ENCODE measurements at places on chromosomes 7 and 10.

DNA sequence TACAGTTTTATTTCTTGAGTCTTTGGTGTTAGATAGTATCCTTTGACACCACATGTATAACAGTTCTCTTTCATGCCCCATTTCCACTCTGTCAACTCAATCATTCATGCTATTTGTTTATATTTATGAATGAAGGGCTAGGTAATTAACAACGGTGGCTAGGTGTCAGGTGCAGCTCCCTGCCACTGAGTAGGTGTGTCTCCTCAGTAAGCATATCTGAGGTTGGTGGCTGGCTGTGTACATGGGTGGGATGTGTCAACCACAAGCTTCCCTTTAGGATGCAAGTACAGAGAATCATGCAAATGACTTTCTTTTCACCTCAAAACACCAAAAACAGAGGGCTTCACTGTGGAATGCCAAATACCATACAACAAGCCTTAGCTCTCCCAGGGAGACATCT is 83.4 kb downstream of the ZNF365 start:
- DNase-seq, result peak; percentile 30

GRCh38 chr7:130421684-130422083 is 19.1 kb downstream of the CEP41 start:
- DNase-seq, result no peak

DNA sequence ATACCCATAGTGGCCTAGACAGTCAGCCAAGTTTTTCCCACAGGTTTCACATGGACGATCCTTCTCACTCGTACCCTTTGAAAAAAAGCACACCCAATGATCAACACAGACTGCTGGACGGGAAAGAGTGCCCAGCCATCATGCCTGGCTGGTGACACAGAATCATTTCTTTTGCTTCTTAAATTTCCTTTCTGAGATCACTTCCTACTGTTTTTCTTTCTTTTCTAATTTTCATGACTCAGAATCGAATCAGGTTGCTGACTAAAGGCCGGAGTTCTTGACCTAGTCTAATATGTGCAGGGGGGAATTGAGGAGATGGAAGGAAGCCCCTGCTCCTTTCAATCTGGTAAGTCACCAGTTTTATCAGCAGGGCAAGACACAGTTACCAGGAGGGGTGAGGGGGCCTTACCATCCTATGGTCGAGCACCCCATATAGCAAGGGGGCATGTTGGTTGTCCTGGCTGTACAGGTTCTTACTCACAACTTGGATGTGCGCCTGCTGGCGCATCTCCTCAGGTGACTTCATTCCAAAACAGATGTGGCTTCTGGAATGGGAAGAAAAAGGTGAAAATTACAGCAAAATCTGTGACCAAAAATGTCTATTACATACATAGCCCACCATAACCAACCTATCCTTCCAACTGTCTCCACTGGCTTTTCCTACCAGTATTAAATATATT is 3.5 kb downstream of the POLR3A start:
- DNase-seq, result no peak

- DNase-seq, result no peak
Measured at GRCh38 chr10:107548301-107548700, 383.8 kb upstream of the SORCS1 start.

DNA sequence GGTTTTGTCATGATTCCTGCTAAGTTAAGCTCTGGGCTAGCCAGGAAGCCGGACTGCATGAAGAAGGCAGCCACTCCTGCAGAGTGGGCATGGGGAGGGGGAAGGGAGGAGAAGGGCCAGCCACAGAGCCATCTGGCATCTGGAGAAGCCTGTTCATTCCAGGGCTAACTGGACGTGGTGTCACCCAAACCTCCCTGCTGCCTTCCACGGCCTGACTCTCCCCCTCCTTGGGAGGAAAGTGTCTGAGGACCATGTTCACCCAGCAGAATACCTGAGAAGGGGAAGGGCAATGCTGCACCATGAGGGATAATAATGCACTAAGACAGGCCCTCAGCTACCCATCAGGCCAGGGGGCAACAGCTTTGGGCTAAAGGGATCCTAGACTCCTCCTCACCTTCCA is 15.4 kb downstream of the AQP1 start:
- DNase-seq, result no peak

GRCh38 chr7:150317748-150318444 is 5.3 kb upstream of the LRRC61 start:
- no peak for DNase-seq

DNA sequence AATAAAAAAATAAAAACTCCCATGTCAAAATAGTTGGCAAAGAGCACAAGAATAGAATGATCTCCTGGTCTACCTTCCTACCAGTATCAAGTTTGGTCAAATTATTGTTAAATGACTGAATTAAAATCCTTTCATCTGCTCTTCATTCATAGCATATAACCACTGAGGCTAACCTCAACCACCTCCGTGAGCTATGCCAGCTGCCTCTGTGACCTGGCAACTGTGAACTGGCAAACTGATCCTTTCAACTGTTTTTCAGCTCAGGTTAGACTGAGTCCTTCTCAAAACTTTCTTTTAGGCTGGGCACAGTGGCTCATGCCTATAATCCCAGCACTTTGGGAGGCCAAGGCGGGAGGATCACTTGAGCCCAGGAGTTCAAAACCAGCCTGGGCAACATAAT is 36.1 kb downstream of the NUDCD3 start:
- DNase-seq, result no peak

GRCh38 chr10:101778781-101779543 is 3.0 kb upstream of the FGF8 start:
- DNase-seq, result peak; percentile 66

GRCh38 chr10:81873932-81874816 is 820 bp upstream of the NRG3 start:
- no peak for DNase-seq

DNA sequence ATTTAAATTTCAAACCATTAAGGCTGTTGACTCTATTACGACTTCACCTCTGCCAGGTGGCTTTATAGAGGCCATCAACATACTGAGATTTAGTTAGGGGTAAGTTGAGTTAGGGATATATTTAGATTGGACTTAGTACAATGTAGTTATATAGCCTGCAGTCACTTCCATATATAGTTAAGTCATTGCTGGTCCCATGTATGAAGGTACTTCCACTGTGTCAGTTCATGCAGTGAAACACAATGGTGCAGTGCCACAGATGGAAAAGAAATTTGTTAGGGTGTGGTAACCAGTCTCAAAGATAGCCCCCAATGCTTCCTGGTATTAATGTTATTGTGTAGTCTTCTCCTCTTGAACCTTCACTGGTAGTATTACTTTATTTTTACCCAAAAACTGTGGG is 12.6 kb upstream of the TSPAN13 start:
- DNase-seq, result no peak

DNA sequence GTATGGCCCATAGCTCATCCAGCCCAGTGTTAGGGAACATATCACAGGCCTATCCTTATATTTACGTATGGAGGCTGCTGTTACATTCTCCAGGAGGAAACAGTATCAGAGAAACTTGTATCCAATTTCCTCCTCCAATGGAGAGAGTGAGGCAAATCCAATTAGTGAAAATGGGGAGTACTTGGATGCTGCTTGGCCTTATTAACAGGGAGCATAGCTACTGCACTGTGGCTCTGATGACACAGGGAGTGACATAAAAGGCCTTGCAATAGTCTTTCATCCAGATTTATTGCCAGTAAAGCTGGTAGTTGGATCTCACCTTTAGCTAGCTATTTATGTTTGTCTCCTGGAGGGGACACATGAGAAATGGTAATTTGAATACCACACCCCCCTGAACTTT is 313.2 kb upstream of the MTPN start:
- no peak for DNase-seq

GRCh38 chr7:26428571-26428970 is 136.9 kb downstream of the SNX10 start:
- no peak for DNase-seq

GRCh38 chr10:115092555-115093285 is 445 bp upstream of the ATRNL1 start:
- DNase-seq, result peak; percentile 72

DNA sequence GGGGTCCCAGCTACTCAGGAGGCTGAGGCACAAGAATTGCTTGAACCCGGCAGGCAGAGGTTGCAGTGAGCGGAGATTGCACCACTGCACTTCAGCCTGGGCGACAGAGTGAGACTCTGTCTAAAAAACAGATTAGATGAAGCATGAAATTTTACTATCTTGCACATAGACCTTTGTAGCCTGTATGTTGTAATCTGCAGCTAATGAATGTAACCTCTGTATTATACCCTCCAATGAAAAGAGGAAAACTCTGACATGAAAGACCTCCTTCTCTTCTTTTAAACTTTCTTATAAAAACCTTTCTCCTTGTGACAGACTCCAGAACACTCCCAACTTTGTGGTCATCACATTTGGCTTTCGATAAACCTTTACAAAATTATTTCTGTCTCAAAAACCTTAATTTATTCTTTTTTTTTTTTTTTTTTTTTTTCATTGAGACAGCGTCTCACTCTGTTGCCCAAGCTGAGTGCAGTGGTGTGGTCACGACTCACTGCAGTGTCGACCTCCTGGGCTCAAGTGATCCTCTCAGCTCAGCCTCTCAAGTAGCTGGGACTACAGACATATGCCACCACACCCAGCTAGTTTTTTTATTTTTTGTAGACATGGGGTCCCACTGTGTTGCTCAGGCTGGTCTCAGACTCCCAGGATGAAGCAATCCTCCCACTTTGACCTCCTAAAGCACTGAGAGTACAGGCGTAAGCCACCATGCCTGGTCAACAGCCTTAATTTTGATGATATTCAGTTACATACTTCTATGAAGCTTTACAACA is 97.4 kb downstream of the SVOPL start:
- DNase-seq, result no peak

GRCh38 chr10:119025336-119025735 is 4.2 kb upstream of the NANOS1 start:
- no peak for DNase-seq

DNA sequence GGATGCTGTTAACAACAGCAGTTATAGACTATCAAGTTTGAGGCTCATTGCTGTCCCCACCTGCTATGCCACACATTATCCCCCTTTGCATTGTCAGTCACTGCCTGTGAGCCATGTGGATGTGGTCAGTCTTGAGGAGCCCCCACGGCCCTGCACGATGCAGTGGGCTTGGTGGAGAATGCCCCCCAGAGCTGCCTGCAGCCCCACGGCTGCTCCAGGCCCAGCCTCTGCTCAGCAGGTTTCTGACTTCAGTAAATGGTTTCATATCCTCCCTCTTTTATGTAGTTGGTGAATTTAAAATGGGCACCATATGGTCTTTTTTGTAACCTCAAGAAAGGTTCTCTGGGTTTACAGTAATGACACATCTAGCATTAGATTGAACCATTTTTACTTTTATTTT is 164.1 kb downstream of the EBF3 start:
- no peak for DNase-seq

DNA sequence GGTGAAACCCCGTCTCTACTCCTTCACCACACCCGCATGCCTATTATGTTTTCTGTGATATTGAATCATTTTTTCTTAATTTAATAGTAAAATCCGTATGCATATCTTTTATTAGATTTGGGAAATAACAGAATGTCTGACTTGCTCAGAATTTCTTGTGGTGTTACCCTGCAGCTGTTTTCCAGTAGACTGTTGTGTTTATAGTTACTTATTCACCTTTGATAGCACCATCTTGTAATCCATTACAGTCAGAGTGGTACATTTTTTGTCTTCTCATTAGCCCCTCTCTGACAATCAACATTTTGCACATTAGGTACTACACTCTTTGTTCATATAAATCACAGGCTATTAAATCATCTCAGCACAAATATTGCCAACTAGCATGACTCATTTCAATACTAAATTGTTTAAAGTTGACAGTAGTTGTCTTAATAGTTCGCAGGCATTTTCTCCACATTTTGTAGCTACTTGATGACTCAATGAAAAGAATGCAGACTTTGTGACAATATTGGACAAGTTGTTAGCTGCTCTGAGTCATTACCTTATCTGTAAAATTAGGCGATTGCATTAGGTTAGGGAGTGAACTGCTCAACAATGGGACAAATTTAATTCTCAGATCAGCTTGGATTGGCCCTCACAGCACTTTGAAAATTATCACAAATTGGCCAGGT is 17.8 kb upstream of the SLC16A12 start:
- no peak for DNase-seq

DNA sequence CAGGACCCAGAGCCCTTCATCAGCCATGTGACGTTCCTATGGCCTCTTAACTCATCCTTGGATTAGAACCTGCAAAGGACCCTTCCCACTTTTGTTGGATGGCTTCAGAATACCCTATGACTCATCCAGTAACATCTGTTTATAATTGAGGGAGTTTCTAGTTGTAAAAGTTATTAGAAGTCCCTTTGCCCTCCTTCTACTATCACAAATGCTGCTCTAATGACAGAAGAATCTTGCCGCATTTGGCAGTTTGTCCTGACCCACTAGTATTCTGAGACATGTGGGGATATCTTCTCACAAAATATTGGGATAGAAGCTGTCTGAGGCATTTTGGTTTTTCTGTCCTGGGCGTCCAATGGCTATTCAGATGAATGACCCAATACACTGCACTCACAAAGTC is 251.8 kb upstream of the TMEM72 start:
- DNase-seq, result no peak

DNA sequence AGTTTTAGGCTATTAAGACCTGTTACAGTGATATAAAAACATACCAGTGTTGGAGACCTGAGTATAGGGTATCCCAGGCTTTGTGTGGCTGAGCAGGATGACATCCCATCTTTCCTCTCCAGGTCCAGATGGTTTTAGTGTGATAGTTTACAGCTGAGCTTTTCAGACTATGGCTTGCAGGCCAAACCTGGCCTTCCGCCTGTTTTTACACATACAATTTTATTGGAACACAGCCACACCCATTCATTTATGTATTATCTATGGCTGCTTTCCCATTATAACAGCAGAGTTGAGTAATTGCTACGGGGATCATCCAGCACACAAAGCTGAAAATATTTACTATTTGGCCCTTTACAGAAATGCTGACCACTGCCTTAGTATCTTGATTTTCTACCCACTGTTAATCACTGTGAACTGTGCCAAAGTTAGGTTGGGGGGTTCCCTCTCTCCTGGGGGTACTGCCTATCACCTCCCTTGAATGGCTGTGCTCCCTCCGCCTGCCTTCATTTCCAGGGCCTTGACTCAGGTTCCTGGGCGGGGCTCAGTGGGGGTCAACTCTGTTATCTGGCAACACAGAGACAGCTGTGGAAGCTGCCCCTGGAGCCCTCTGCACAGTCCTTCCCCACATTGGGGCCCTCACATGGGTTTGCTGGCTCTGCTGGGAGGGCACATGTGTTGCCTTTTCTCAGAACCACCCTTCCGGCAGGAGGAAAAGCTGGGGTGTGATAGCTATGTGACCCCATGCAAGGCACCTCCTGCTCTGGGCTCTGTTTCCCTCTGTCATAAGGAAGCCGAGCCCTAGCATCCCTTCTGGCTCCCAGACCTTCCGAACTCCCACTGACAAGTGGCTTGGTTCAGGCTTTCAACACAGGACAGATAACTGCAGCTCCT is 40.3 kb upstream of the SH2D4B start:
- DNase-seq, result no peak

- DNase-seq, result no peak
Measured at GRCh38 chr10:95097805-95098204, 28.5 kb upstream of the CYP2C8 start.

GRCh38 chr10:123599366-123599849 is 66.7 kb upstream of the GPR26 start:
- DNase-seq, result no peak

- no peak for DNase-seq
Measured at GRCh38 chr10:129056734-129057689, 410.0 kb upstream of the MGMT start.
